Stimulated activated CD8-positive, alpha-beta memory T cell treated with anti-CD3 and anti-CD28 coated beads, Interleukin-12 subunit alpha, Interleukin-12 subunit beta, amount 100 ng/mL, for 4 hours (primary cell): ENCODE measurements at places on chromosomes 7 and 10.

- DNase-seq, result no peak
Observed at GRCh38 chr7:81482600-81483186, 287.2 kb downstream of the HGF start.

- DNase-seq, result no peak
Observed at GRCh38 chr10:78288663-78289062, 255.0 kb downstream of the RPS24 start.

DNA sequence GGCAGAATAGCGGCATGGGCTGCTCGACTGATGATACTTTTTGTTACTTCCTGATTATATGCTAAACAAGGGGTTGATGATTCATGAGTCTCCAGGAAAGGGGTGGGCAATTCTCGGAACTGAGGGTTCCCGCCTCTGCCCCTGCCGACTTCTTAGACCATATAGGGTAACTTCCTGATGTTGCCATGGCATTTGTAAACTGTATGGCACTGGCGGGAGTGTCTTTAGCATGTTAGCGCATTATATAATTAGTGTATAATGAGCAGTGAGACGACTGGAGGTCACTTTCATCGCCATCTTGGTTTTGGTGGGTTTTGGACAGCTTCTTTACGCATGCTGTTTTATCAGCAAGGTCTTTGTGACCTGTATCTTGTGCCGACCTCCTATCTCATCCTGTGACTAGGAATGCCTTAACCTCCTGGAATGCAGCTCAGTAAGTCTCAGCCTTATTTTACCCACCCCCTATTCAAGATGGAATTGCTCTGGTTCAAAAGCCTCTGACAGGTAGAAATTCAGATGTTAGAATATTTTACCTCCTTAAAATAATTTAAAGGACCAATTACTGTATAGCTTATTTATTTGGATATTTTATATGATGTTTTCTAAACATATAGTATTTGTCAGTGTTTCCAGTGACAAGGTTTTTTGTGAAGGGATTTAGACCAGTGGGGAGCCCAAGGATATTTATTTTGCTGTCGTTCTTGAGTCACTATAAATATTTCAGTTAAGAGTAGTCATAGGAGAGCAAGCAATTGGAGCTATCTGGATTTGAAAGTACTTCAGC is 90.1 kb upstream of the PIK3CG start:
- no peak for DNase-seq

- DNase-seq, result no peak
Observed at GRCh38 chr10:61792097-61792716, 109.3 kb upstream of the ARID5B start.

- no peak for DNase-seq
Observed at GRCh38 chr10:113651021-113651420, 12.8 kb downstream of the NRAP start.
